ENCODE measurements at places on chromosomes 5 and 9.

DNA sequence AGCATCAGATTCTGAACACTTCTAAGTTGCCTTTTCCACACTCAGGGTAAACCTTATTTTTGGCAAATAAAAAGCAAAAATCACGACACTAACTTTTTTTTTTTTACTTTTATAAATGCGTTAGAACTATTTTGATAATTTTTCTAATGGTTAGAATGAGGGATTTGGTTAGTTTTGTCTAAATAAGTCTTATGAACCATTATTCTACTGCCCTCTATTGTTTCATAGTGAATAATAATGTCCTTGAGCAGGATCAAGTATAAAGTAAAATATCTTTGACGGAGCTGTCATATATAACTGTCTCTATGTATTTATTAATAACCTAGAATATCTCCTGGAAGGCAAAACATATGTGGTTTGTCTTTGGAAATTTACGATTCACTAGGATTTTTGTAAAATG is 631.8 kb downstream of the GABRG2 start:
- DNase-seq: no peak

DNA sequence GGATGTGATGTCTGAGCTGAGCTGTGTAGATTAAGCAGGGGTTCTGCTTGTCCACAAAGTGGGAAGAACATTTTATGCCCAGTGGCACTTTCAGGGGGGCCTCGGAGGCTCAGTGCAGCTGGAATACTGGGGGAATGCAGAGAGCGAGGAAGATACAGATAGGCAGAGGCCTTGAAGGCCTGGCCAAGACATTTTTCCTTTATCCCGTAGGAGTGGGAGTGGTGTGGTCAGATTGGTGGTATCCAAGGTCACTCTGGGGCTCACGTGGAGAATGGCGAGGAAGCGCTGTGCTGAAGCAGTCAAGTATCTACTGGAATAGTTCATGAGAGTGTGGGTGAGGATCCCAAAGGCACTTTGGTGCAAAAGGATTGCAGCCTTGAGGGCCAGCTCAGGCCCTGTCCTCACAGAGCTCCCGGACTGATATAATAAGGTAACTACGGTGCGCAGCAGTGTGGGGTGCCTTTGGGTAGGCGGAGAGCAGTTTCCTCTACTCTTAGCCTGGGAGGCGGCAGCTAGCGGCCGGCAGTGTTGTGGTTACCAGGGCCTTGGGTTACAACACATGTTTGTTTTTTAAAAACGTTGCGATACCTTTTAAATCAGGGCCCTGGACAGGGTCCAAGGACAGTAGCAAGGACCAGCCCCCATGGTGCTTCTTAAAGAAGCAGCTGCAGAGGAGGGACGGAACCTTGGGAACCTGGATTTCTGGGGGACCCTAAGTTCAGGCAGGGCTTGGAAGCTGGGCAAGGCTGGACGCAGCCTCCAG is 10.8 kb upstream of the CCDC69 start:
- DNase-seq: no peak

DNA sequence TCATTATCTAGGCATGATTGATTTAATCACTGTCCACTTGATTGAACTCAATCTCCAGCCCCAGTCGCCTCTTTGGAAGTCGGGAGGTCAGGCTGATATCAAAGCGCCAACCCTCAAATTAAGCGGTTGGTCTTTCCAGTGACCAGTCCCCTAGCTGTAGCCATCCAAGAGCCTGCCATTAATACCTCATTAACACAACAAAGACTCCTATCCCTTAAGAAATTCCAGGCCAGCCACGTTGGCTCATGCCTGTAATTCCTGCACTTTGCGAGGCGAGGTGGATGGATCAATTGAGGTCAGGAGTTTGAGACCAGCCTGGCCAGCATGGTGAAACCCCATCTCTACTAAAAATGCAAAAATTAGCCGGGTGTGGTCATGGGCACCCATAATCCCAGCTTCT is 27.4 kb upstream of the GCNT1 start:
- no peak for DNase-seq

GRCh38 chr9:76926846-76927245 is 20.9 kb upstream of the PRUNE2 start:
- no peak for DNase-seq

DNA sequence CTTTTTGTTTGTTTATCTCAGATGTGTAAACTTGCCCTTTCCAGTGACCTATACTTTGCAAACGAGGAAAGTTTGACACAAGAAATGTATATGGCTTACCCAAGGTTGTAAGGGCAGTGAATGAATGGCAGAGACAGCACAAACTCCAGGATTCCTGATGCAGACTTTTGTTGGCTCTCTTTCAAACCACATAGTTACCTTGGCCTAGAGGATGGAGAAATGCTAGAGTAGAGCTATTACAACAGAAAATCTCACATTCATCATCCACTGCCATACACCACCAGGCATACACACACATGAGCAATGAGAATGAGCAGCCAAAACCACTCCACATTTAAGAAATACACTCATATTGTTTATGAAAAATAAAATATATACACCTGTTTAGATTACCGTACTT is 387.0 kb downstream of the TLR4 start:
- no peak for DNase-seq

All from AG04449 (cell line).